ENCODE measurements at places on chromosomes 2 and 18.

GRCh38 chr18:36128907-36129299 is 237 bp downstream of the SLC39A6 start:
- DNase-seq: no peak

DNA sequence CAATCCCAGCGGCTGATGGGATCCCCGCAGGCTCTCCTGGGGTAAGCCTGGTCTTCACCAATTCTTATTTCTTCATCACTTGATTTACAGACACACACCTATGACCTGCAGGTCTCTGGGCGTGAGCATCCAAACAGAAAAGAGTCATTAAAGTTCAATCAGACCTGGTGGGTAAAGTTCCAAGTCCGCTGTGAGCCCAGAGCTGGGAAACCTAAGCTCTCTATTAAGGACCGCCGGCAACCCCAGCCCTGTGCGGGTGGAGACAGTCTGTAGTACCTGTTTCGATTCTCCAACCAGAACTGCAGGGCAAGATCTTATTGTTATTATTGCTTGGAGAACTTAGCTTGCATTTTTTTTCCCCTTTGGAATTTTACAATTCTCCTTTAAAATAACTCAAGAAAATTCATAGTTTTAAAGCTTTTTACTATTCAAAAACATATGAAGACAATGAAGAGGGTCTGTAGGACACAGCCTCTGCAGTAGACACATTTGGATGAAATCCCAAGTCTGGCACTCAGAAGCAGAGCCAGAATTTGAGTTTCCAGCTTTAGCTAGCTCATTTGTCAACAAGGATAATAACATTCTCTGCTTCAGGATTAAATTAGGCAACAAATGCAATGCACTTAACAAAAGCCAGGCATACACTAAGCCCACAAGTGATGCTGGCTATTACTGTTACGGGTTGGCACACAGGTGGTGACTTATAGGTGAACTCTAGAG is 376.4 kb downstream of the INSIG2 start:
- DNase-seq: no peak

DNA sequence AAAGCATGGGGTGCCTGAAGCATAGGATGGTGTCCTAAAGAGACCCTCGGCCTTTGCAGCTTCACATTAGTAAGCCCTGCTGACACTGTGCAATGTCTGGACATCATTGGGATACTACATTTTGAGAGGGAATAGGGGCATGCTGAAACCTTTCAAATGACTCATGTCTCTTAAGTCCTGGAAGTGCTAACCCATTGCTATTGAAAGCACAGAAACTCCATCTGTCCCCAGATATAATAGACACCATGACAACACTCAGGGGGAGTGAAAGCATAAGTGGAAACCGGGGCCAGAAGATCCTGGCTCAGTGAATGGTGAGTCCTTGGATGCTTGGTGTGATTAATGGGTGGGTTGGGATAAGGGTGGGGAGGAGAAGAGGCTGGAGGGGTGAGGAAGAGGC is 595.5 kb upstream of the ID2 start:
- DNase-seq: no peak

DNA sequence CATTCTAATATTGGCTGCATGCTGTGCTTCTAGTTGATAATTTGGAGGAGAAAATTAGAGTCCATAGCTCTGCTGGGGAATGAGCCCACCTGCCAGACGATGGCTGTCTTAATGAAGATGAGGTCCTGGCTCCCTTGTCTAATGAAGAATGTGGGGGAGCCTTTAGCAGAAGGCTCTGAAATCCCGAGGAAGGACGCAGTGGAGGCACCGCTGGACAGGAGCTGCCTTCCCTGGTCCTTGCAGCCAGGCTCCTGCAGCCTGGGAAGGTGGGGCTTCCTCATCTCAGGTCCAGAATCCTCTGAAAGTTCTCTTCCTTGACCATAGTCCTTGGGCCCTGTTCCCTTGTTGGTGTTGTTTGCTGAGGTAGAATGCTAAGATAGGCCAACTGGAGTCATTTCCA is 208.3 kb downstream of the AGAP1 start:
- no peak for DNase-seq

DNA sequence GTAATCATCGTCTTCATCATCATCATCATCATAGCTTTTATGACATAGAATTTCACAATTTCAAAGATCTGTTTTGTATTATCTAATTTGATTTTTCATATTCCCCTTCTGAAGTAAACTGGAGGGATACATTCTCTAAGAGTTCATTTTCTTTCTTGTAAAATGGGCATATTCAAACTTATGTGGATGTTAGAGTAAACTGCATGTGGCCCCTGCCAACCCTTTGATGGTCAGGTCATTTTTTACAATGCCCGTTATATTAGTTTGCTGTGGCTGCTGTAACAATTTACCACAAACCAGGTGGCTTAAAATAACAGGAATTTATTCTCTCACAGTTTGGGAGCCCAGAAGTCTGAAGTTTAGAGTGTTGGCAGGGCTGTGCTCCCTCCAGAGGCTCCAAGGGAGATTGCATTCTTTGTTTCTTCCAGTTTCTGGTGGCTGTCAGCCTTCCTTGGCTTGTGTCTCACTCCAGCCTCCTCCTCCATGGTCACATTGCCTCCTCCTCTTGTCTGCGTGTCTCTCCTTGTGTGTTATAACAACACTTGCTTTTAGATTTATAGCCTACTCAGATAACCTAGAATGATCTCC is 127.5 kb upstream of the MMADHC start:
- no peak for DNase-seq

GRCh38 chr2:237700512-237701032 is 73.2 kb downstream of the LRRFIP1 start:
- DNase-seq: peak; percentile 59
